BJ (cell line): ENCODE measurements at places on chromosomes 5 and 9.

GRCh38 chr9:70551801-70552200 lies 137.3 kb upstream of the KLF9 start:
- DNase-seq: no peak

- no peak for DNase-seq
These were observed 20.8 kb upstream of the PTBP3 start for GRCh38 chr9:112354081-112354743.

DNA sequence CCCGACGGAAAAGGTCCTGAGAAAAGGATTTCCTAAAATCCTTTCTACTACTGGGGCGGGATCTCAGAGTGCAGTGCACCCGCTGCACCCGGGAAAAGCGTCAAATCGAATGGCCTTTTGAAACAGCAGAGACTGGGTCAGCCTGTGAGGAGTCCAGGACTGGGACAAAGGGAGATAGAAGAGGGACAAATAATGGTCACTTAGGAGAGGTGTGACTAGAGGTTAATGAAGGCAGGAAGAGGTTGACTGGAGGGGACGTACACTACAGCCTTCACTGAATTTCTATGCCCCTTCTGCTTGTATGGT lies 1.5 kb downstream of the PLPPR1 start:
- no peak for DNase-seq

DNA sequence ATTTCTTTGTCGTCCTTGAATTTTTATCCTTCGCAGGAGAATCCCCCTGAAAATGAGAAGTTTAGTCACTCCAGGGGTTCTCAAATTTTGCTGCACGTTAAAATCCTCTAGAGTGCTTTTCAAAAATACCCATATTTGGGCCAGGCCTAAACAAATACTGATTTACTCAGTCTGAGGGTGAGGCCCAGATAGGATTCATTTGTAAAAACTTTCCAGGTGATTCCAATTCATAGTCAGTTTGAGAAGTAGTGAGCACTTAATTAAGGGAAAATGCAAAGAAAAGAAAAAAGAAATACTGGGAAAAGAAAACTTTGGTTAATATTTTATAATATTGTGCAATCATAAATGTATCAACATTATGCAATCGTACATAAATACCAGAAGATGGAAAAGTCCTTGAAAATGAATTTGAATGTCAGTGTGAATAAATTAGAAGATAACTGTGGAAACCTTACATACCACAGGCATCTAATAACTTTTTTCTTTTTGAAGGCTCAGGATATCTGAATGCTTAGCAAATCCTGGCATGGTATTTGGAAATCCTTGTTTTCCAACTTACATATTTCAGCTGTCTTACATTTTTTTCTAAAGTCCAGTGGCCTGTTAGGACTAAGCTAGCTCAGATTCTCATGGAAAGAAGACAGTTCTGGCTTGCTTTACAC lies 116.5 kb upstream of the DAPK1 start:
- peak; percentile 73 for DNase-seq

DNA sequence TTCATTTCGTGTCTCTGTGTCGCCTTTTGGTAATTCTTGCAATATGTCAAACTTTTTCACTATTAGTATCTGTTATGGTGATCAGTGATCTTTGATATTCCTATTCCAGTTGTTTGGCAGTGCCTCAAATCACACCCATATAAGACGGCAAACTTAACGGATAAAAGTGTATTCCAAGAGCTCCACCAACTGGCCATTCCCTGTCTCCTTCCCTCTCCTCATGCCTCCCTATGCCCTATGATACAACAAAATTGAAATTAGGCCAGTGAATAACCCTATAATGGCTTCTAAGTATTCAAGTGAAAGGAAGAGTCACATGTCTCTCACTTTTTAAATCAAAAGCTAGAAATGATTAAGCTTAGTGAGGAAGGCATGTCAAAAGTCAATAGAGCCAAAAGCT lies 74.8 kb downstream of the CDK5RAP2 start:
- DNase-seq: no peak

GRCh38 chr9:121242959-121243346 lies 25.0 kb upstream of the GSN start:
- no peak for DNase-seq

GRCh38 chr9:75992482-75993206 lies 102.2 kb downstream of the PCSK5 start:
- no peak for DNase-seq

GRCh38 chr9:93259490-93260262 lies 75.7 kb downstream of the WNK2 start:
- DNase-seq: no peak

- DNase-seq: no peak
These were observed 3.0 kb upstream of the RGS14 start for GRCh38 chr5:177354711-177355110.

GRCh38 chr5:55454282-55454681 lies 80.5 kb downstream of the PLPP1 start:
- no peak for DNase-seq

GRCh38 chr5:105688227-105688792 lies 1982.4 kb downstream of the EFNA5 start:
- DNase-seq: no peak

DNA sequence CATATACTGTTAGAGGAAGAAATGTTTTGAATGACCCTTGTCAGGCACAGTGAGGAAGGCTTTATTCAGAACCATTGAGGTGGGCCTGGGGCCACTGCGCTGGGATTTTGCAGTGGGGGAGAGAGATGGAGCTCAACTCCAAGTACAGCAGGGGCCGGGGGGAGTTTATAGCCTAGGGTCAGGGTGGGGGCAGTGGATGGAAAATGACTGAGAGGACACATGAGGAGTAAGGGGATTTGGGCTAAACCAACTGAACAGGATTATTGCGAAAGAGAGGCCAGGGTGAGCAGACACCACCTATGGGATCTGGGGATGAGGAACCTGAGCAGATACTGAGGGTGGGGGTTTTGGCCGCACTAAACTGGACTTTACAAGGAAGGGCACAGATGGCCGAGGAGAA lies 6.3 kb downstream of the CEP72 start:
- DNase-seq: no peak

DNA sequence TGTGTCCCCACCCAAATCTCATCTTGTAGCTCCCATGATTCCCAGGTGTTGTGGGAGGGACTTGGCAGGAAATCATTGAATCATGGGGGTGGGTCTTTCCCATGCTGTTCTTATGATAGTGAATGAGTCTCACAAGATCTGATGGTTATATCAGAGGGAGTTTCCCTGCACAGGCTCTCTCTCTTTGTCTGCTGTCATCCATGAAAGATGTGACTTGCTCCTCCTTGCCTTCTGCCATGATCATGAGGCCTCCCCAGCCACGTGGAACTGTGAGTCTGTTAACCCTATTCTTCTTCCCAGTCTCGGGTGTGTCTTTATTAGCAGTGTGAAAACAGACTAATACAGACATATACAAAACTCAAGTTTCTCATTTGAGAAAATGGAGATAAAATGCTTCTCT lies 139.3 kb downstream of the FBXL7 start:
- DNase-seq: no peak

GRCh38 chr5:58369513-58370190 lies 90.2 kb downstream of the PLK2 start:
- DNase-seq: no peak

DNA sequence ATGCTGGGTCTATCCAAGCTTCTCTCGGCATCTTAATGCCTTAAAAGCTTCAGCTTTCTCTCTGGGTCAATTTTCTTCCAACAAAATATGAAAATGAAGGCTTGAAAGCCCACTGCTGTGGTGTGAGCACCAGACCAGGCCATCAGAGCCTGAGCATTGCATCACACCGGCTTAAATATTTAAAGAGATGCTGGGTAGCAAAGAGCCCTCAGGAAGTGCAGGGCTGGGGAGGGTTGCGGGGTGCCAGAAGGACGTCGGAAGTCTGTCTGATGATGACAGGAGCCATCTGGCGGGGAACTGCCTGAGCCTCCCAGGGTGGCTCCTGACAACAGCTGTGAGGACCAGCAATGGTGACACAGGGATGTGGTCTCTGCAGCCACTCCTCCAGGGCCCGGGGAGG lies 185.5 kb downstream of the OLFM1 start:
- DNase-seq: no peak

GRCh38 chr9:20408513-20408912 lies 213.8 kb downstream of the MLLT3 start:
- DNase-seq: no peak

GRCh38 chr5:176784218-176785165 lies 25.9 kb upstream of the UNC5A start:
- peak; percentile 7 for DNase-seq

- DNase-seq: no peak
These were observed 27.7 kb downstream of the FUBP3 start for GRCh38 chr9:130606887-130607600.

- DNase-seq: no peak
These were observed 98.4 kb downstream of the PDE4D start for GRCh38 chr5:59795141-59795540.

DNA sequence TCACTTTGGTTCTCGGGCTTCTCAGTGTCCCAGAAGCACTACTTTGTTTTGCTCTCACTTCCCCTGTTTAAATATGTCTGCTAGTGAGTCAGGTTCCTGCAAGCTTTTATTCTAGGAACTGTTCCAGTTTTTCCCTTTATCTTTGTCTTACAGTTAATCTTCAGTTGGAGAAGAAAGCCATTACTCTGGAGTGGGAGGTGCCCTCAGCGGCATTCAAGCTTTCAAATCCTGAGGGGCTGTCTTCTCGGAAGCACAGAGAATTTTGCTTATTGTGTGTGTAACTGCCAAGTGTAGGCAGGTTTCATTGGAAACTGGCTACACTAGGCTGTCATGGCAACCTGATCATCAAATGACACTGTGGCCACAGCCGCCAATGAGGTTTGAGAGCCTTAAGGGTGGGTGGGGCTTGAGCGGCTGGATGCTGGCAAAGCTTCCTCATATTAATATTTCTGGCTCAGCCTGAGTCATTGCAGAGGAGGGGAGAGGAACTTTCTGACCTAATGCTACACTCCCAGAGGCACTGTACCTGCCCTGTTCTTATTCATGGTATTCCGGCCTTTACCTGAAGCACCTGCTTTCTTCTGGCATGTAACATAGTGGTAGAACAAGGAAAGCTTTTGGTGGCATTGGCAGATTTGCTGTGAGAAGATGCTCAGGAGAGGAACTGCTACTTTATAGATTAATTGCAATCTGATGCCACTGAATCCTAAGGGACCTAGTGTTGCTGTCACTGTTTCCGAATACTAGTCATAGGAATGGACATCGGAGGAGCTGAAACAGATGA lies 26.3 kb downstream of the SLC25A25 start:
- peak; percentile 91 for DNase-seq

- DNase-seq: peak; percentile 65
These were observed 81.8 kb upstream of the NEURL1B start for GRCh38 chr5:172559004-172559932.

DNA sequence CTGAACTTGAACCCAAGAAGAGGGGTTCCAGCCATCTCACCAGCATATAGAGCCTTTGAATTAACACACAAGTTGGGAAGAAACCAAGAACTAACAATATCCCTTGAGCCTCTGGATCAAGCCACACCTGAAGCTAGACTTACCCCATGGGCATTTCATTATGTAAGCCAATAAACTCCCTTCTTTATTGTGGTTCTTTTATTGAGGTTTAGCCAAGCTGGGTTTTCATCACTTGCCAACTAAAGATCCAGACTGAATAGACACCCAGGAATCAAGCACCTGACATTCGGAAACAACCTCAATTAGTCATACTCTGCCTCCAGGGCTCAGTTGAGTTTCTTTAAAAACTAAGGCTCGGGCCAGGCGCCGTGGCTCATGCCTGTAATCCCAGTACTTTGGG lies 226.7 kb downstream of the AGTPBP1 start:
- DNase-seq: no peak

GRCh38 chr9:3361116-3361515 lies 164.7 kb downstream of the RFX3 start:
- DNase-seq: no peak

GRCh38 chr9:127921557-127922120 lies 4.8 kb upstream of the ST6GALNAC4 start:
- DNase-seq: no peak

GRCh38 chr5:108001222-108001621 lies 330.5 kb upstream of the EFNA5 start:
- DNase-seq: no peak
